ENCODE measurements at places on chromosomes 7 and 10.

DNA sequence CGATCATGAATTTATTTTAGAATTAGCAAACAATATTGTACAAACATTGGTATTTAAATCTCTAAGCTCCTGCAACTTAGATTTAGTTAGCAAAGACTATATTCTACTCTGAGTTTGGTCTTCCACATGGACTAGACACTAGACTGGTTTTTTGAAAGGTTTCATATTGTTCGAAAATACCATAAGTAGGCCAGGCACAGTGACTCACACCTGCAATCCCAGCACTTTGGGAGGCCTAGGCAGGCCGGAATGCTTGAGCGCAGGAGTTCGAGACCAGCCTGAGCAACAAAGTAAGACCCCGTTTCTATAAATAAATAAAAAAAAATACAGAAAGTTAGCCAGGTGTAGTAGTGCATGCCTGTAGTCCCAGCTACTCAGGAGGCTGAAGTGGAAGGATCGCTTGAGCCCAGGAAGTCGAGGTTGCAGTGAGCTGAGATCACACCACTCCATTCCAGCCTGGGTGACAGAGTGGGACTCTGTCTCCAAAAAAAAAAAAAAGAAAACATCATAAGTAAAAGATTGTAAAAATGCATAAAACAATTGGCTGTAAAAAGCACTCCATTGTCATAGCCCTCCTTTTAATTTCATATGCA is 73.1 kb downstream of the ABCC2 start:
- DNase-seq, result no peak

GRCh38 chr7:24573554-24574338 is 494 bp downstream of the PALS2 start:
- peak; percentile 5 for DNase-seq

DNA sequence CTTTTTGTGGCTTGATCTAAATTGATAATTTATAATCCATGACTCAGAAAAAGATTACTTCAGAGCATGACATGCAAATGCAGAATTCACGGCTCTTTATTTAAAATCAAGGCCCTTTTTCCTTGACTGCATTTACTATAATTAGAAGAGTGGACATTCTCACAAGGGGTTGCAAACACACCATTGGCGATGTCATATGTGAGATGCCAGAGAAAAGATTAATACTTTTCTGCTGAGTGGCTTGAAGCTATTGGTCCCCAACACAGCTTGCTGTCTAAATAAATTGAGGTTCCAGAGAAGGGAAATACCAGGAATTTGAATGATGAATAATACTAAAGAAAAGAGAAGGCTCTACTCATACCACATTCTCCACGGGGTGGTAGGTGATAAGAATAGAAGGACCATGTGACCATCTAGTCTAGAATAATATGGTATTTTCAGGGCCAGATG is 78.7 kb upstream of the ARID5B start:
- no peak for DNase-seq

GRCh38 chr10:19154375-19154774 is 105.8 kb downstream of the MALRD1 start:
- no peak for DNase-seq

- DNase-seq, result no peak
These were observed 221.7 kb downstream of the PHTF2 start for GRCh38 chr7:78020136-78020873.

GRCh38 chr10:63466144-63466935 is 563 bp upstream of the JMJD1C start:
- DNase-seq, result peak; percentile 6

DNA sequence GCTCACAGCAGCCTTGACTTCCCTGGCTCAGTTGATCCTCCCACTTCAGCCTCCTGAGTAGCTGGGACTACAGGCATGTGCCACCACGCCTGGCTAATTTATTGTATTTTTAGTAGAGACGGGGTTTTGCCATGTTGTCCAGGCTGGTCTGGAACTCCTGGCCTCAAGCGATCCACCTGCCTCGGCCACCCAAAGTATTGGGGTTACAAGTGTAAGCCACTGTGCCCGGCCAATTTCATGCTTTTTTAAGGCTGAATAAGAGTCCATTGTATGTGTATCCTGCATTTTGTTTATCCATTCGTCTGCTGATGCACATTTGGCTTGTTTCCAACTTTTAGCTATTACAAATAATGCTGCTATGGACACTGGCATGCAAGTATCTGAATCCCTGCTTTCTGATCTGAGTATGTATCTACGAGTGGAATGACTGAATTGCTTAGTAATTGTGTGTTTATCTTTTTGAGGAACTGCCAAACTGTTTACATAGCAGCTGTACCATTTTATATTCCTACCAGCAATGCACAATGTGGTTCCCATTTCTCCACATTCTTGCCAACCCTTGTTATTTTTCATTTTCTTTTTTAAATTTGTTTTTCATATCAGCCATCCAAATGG is 37.3 kb upstream of the TPST1 start:
- DNase-seq, result no peak

- no peak for DNase-seq
These were observed 39.0 kb downstream of the CDH23 start for GRCh38 chr10:71435571-71436267.

DNA sequence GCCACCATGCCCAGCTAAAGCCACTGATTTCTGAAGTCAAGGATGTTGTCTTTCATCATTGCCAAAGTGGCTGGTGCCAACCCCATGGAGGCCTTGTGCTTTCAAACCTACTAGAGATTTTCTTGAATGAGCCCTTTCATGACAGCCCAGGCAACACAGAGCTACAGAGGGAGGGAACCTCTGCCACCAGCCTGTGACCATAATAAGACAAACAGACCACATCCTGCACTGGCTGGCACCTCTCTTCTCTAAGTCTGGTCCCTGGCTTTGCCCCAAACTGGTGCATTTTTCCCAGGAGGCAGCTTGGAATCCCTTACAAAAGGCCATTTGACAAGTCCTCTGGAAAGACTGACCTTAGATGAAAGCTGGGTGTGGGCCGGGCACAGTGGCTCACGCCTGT is 348.8 kb downstream of the GALNT17 start:
- no peak for DNase-seq

Measured in stimulated activated CD8-positive, alpha-beta memory T cell treated with anti-CD3 and anti-CD28 coated beads, Interleukin-15, amount 100 ng/mL, for 24 hours (primary cell).